ENCODE measurements at places on chromosomes 11 and 22. TPM values are rescaled to one million over a fixed set of nuclear protein-coding genes. Genes with fewer than 3 reads are reported as not detected.

DNA sequence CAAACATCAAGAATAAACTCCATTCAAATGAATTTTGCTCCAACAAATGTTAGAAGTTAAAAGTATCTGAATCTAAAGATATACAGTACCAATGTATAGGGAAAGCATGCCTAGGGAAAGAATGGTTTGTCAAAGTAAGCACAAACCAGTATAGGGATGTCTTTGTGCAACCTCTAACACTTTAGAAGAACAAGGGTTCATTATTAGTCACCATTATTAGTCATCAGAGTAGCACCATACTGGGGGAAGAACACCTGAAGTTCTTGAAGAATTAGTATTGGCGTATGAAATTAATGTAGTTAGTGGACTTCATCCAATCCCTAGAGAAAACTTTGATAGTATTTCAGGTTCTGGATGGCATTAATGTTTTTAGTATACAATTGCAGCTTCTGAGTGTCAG is 943.7 kb downstream of the METTL15 start:
- no peaks in the 10 kb centered on the region for H3K4me1 ChIP-seq
- H3K27ac ChIP-seq = no peak overlapping the region
- no peaks in the 10 kb centered on the region for H3K27me3 ChIP-seq
- no peak overlapping the region for H3K4me3 ChIP-seq

DNA sequence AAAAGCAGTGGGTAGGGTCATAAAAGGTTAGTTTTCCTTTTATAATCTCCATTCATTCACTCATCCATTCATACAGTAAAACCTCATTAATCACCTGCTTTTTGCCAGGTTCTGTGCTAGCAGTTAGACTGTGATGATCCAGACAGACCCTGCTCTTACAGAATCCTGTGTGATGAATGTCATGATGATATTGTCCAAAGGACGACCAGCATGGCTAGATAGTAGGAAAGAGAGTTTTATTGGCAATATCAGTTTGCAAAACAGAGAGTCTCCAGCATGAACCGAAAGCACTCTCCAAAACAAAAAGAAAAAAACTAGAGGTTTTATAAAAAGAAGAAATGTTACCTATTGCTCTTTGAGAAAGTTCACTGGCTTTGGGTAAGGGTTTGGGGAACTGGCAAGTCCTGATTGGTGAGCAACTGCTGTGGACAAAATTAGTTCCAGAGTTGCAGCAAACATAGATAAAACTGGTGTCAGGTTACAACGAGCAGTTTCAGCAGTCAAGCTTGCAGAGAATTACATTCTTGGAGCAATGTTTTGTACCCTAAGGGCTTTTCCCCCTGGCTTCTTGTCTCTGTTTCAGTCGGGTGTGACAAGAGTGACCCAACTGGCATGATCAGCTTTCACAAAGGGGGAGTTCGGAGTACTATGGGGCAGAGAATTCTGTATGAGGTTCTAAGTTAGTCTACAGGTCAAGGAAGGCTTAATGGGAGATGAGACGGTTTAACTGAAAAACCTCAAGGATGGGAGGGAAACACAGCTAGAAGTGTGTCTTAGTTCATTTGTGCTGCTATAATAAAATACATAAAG is 58.3 kb downstream of the HSD17B12 start:
- no peak overlapping the region for H3K4me3 ChIP-seq
- no peaks in the 10 kb centered on the region for H3K36me3 ChIP-seq
- H3K27ac ChIP-seq = no peak overlapping the region
- peaks cover 32% of the 10 kb centered on the region for H3K4me1 ChIP-seq

- H3K27me3 ChIP-seq = no peaks in the 10 kb centered on the region
- H3K36me3 ChIP-seq = no peaks in the 10 kb centered on the region
- H3K27ac ChIP-seq = no peak overlapping the region
- peaks cover 10% of the 10 kb centered on the region for H3K4me1 ChIP-seq
- no peak overlapping the region for H3K4me3 ChIP-seq
- DNase-seq = peak; percentile 74
These were observed 17.2 kb downstream of the POU2AF1 start for GRCh38 chr11:111361874-111362273.

GRCh38 chr22:30876915-30877553 is 91.5 kb downstream of the MORC2 start:
- H3K4me1 ChIP-seq = no peaks in the 10 kb centered on the region
- DNase-seq = no peak
- no peak overlapping the region for H3K4me3 ChIP-seq

- DNase-seq = no peak
- no peak overlapping the region for H3K27ac ChIP-seq
- H3K36me3 ChIP-seq = peaks cover 24% of the 10 kb centered on the region
- H3K4me1 ChIP-seq = no peaks in the 10 kb centered on the region
- no peak overlapping the region for H3K4me3 ChIP-seq
These were observed 16.7 kb downstream of the BCL2L13 start for GRCh38 chr22:17655289-17655688.

GRCh38 chr22:42461511-42461910 is 29.3 kb upstream of the NFAM1 start:
- H3K4me1 ChIP-seq = no peaks in the 10 kb centered on the region
- no peak overlapping the region for H3K4me3 ChIP-seq
- peaks cover 21% of the 10 kb centered on the region for H3K27me3 ChIP-seq
- H3K36me3 ChIP-seq = no peaks in the 10 kb centered on the region
- no peak overlapping the region for H3K27ac ChIP-seq

- no peaks in the 10 kb centered on the region for H3K4me1 ChIP-seq
- no peak for DNase-seq
- H3K27ac ChIP-seq = no peak overlapping the region
- H3K27me3 ChIP-seq = peaks cover 55% of the 10 kb centered on the region
These were observed 409.8 kb downstream of the BRD1 start for GRCh38 chr22:49417833-49418232.

- peak overlapping the region; percentile 80 for H3K27ac ChIP-seq
- H3K27me3 ChIP-seq = no peaks in the 10 kb centered on the region
- H3K4me1 ChIP-seq = peaks cover 56% of the 10 kb centered on the region
- DNase-seq = no peak
- peak overlapping the region; percentile 91 for H3K4me3 ChIP-seq
These were observed 846 bp upstream of the OAF start for GRCh38 chr11:120209746-120210625.

DNA sequence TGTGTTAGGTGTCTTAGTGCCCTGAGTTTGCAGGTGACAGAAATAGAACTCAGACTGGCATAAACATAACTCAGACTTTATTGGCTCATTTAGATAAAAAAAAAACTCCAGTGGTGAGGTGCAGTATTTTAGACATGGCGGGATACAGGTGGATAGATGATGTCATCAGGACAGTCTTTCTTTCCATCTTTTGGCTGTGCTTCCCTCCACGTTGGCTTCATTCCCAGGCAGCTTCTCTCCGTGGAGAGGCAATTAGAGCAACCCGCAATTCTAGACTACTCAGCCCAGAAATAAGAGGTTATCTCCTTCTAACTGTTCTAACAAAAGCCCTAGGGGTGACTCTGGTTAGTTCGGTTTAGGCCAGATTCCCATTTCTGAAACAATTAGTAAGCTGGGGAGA is 40.5 kb downstream of the NCAM1 start:
- DNase-seq = no peak
- H3K4me1 ChIP-seq = no peaks in the 10 kb centered on the region
- no peak overlapping the region for H3K27ac ChIP-seq
- H3K36me3 ChIP-seq = no peaks in the 10 kb centered on the region

DNA sequence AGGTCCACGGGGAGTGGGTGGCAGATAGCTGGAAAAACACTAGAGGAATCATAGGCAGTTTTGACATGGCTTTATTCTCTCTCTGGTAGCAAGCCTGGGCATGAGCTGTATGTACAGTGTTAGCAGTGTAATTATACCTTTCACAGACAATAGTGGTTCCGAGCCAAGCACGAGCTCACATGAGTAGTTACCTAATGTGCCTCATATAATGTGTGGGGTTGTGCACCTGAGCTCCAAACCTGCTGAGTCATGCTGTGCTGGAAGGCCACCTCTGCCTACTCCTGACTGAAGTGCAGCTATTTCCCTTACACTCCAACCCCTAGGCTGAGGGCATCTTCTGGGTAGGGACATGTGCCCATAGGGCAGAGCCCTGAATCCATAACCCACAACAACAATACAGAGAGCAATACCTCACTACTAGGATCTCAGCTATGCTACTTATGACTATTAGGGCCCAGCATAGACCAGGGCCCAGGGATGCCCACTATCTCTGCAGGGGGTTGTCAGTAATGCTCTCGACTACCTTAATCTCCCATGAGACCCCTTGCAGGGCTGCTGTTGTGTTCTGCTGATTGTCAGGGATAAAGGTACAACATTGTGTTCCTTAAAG is 432.1 kb downstream of the DYNC2H1 start:
- peak; percentile 75 for DNase-seq
- H3K27me3 ChIP-seq = no peaks in the 10 kb centered on the region
- H3K4me3 ChIP-seq = no peak overlapping the region
- H3K27ac ChIP-seq = no peak overlapping the region

DNA sequence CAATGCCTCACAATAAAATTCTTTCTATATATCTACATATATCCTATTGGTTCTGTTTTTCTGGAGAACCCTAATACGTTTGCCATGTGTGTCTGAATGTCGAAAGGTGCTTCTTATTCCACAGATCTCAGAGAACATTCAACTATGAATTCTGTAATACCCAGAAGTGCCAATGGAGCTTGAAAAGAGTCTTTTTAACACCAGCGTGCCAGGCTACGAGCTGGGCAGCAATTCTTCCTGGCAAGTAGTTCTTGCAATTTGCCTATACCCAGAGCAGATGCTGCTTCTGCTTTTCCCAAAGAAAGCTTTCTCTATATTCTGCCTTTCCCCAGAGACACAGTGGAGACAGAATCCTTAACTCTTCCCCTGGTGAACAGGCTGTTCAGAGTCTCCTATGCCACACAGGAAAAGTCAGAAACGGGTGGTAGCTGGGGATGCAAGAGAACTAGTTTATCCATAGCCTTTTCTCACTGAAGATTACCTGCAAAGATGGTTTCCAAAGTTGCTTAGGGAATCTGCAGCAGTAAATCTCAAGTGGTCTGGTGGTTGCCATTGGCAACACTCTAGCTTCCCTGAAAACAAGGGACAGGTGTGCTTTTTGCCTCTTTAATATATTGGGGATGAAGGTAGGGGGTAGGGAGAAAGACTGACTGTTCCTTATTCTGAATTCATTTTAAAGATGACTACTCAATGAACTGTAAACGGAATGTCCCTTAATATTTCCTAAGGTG is 16.8 kb upstream of the PAFAH1B2 start:
- no peak overlapping the region for H3K27ac ChIP-seq
- no peaks in the 10 kb centered on the region for H3K36me3 ChIP-seq
- no peak overlapping the region for H3K4me3 ChIP-seq
- H3K4me1 ChIP-seq = no peaks in the 10 kb centered on the region
- H3K27me3 ChIP-seq = no peaks in the 10 kb centered on the region
- DNase-seq = no peak

GRCh38 chr11:134633276-134633675 is 221.2 kb upstream of the B3GAT1 start:
- H3K4me3 ChIP-seq = no peak overlapping the region
- H3K36me3 ChIP-seq = no peaks in the 10 kb centered on the region
- H3K27ac ChIP-seq = no peak overlapping the region
- no peaks in the 10 kb centered on the region for H3K27me3 ChIP-seq
- no peak for DNase-seq

Gene ARHGAP8
- total RNA-seq = 0.33 TPM

Gene DERL3
- total RNA-seq = not detected

Measured in esophagus muscularis mucosa (tissue), 4 donors.